ENCODE measurements at places on chromosomes 2 and 18.

DNA sequence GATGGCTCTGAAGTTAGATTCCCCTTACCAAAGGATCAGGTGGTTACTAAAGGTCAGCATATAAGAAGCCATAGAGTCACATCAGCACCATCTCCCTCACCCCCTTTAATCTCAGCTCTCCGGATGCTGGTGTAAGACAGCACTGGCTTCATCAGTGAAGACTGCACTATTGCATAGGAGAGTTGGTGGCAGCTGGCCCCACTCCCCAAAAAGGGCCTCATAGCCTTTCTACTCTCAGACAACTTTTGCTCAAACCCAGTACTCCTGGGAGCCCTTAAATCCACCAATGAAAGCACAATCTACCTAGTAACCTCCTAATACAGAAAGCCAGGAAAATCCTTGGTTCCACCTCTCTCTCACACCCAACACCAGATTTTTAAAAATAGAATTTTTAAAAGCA is 6.9 kb upstream of the DIPK1C start:
- no peak for DNase-seq

DNA sequence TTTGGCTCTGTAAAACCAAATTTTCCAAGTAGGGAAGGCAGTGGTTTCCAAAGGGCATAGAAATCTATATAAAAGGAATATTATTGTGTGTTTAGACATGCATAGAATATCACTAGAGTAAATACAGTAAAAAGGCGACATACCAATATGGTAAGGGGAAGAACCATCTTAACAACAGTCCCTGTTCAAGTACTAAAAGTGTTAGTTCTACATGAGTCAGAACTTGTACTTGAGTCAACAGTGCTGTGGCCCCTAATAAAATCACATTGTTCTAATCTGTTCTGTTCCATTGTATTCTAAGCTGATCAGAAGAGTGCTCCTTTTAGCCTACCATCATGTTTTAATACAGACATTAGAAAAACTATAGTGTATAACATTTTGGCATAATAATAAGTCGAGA is 36.1 kb upstream of the TNFRSF11A start:
- DNase-seq: no peak

GRCh38 chr2:205129531-205129930 is 552.8 kb upstream of the NRP2 start:
- DNase-seq: no peak

GRCh38 chr2:26237868-26238267 is 6.6 kb downstream of the HADHA start:
- DNase-seq: no peak

DNA sequence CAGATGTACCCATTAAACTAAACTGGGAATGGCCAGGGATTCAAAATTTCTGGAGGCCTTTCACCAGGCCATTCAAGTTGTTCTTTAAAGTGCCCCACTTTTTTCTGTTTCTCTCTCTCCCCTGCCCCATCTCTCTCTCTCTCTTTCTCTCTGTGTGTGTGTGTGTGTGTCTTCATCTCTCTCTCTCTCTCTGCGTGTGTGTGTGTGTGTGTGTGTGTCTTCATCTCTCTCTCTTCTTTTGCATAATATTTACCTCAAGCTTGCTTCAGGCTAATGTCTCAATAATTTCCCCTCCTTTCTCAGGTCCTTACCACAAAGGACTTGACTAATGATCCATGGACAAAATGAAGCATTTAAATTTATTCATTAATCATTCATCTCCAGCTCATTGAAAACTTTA is 164.2 kb upstream of the KLHL14 start:
- no peak for DNase-seq

DNA sequence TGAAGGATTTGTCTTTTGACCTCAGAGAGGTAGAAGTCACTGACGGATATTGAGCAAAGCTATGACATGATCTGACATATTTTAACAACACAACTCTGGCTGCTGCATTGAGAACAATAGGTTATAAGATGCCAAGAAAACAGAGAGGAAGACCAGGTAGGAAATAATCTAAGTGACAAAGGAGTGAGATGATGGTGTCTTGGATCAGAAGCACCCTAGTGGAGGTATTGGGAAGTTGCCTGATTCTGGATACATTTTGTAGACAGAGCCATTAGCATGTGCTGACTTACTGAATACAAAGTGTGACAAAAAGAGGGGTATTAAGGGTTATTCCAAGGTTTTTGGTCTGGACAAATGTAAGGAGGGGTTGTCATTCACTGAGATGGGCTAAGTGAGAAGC is 1438.1 kb downstream of the DPP10 start:
- DNase-seq: no peak

DNA sequence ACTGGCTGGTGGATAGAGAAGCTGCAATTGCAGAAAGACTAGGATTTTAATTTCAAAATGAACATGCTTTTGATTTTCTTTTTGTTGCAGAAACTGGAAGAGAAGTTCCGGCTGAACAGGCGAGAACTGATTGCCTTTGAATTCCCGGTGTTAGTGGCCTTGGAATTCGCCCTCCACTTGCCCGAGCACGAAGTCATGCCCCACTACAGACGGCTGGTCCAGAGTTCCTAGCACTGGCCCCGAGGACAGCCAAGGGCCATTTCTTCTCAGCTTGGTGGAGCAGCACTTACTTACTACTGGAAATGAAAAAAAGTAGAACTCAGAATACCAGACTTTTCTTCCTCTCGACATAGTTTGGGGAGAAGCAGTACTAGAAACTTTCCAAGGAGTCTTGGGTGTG is 121.9 kb downstream of the CABLES1 start:
- DNase-seq: no peak

- no peak for DNase-seq
These were observed 64.3 kb upstream of the TTN start for GRCh38 chr2:178871536-178871935.

DNA sequence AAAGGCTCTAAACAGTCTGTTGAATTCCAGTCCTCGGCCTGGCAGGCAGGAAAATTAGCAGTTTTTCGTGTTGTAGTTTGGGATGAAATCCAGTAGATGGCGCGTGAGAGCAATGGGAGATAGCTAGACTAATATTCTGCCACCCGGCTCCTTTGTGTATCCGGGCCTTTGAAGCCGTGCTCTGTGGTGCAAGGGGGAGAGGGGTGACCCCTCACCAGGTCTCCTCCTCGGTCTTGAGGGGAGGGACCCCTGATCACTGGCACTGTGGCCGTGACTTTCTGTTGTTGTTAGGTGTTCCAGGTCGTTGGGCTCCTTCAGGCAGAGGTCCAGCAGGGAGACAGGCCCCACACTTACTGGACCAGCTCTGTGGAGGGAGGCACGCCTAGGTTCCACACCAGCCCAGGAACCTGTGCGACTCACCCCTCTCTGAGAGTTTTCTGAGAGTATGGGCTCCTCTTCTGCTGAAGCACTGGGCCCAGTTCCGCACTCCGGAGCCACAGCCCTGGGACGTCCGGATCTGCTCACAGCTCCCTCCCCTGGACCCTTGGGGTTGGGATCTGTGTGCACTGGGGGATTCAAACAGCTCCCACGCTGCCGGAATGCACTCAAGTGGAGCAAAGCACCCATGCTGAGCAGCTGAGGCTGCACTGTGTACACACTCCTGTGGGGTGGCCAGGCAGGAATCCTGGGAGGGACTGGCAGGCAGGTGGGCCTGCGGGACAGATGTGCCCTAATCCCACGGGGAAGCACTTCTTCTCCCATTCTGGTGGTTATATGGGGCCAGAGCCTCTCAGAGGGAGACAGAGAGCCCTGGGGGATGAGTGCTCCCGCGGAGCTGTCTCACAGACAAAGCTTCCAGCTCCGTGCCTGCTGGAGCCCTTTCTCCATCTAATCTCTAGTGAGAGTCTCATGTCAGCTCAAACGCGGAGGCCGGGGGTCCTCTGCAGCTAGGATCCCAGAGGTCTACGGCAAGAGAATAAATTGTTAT is 8.8 kb downstream of the GKN2 start:
- DNase-seq: peak; percentile 66

- no peak for DNase-seq
These were observed 11.6 kb upstream of the XDH start for GRCh38 chr2:31426096-31426495.

- no peak for DNase-seq
These were observed 435 bp downstream of the IFT172 start for GRCh38 chr2:27489118-27489497.

GRCh38 chr2:84884449-84884848 is 3.6 kb upstream of the TRABD2A start:
- DNase-seq: no peak

- DNase-seq: no peak
These were observed 46.3 kb upstream of the APCDD1 start for GRCh38 chr18:10408131-10408530.

GRCh38 chr18:27206411-27206810 is 21.3 kb upstream of the CHST9 start:
- no peak for DNase-seq

DNA sequence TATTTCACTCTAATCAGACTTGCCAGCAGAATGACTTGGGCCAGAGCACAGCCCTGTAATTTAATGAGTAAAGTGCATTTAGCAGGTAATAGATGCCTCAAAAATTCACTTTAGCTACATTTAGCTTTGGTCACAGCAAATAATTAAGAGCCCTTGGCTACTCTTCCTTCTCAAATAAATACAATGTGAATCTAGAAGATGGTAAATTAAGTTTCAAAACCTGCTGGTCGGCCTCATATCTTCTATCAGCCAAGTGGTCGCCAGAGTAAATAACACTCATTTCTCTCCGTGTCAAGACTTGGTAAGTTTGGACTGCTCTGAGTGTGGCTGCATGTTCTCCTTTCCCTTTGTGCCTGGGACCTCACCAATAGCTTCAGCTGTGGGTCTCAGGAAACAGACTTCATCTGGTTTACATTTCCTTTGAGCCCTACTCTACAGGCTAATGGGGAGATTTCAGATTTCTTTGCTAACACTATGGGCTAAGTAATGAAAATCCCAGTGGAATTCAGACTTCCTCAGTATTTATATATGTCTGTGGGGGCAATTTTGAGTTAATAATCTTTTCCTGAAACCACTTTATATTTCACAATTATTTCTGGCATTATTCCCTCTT is 375.8 kb downstream of the RBM43 start:
- DNase-seq: no peak

DNA sequence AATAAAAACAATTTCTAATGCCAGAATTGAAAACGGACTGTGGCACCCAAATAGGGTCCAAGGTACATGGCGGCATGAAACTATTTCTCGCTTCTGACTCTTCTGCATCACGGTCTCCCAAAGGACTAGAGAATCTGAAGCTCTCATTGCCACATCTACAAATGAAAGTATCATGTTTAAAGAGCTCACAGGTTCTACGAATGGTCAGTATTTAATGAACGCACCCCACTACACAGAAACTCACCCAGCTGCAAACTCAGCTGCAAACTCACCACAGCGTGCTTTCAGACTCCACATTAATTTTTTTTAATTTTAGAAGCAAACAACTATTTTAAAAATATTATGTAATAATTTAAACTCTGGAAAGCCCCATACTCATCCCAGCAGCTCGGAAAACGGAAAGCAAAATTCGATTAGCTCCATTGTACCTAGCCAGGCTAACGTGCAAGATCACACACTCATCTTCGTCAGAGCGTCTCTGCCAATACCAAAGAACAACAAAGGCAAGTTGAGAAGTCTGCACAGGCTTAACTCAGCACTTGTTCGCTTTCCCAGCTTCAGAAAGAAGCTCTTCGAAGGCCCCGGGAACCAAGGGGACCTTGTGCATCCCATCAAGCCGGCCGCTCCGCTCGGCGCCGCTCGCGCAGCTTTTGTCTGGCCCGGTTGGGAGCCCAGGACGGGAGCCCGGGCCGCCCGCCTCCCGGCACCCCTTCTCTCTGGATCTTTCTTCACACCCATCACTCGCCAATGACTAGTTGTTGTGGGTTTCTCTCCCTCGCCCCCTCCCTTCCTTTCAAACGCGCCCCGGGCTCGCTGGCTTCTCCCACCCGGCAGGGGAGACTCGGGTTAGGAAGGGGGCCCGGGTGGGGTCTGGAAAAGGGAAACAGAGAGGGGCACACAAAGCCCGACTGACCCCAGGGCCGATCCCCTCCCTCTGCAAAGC is 785 bp downstream of the CLASP1 start:
- DNase-seq: peak; percentile 61

- DNase-seq: no peak
These were observed 54.3 kb upstream of the SLC39A10 start for GRCh38 chr2:195602687-195603086.

- no peak for DNase-seq
These were observed 35.5 kb downstream of the ACVR1 start for GRCh38 chr2:157840568-157841156.

- no peak for DNase-seq
These were observed 377.8 kb upstream of the SMIM21 start for GRCh38 chr18:75805265-75805664.

- no peak for DNase-seq
These were observed 113.4 kb downstream of the COPS8 start for GRCh38 chr2:237199082-237199481.

DNA sequence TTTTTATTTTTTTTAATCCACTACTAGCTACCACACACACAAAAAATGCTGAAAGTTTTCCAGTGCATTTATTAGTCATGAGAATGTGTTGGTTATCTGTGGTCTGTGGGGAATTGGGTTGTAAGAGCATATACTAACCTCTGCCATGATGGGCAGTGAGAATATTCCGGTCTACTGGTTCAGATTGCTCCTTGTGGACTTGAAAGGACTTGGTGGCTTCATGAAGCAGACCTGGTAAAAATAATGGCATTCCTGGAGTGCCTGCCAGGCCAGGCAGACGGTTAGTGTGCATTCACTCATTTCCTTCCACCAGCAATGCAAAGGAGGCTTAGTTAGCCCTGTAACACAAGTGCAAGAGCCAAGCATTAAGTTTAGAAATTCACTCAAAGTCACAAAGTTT is 150.8 kb downstream of the THSD7B start:
- DNase-seq: no peak

DNA sequence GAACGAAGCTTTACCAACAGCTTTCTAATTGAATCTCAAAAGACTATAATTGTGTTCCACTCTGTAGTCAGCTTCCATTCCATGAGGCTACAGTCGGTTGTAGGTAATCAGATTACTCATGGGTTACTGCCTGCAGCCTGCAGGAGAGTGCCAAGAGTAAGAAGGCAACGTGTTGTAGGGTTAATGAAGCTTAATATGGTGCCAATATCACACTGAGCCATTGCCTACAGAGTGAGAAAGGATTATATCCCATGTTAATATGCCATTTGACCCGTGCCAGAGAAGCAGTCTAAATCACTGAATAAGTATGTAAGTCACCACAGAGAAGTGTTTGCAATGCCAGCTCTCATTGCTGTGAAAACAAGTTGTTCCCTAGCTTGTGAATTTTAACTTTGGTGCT is 734.5 kb upstream of the ACVR2A start:
- no peak for DNase-seq

Data from CD4-positive, alpha-beta T cell treated with Interleukin-4 for 1 hour (primary cell).